ENCODE measurements at places on chromosomes 7 and 10. TPM values are rescaled to one million over a fixed set of nuclear protein-coding genes. Genes with fewer than 3 reads are reported as not detected.

Gene FAM24B
- not detected for total RNA-seq

Gene CCL24
- total RNA-seq, result not detected

DNA sequence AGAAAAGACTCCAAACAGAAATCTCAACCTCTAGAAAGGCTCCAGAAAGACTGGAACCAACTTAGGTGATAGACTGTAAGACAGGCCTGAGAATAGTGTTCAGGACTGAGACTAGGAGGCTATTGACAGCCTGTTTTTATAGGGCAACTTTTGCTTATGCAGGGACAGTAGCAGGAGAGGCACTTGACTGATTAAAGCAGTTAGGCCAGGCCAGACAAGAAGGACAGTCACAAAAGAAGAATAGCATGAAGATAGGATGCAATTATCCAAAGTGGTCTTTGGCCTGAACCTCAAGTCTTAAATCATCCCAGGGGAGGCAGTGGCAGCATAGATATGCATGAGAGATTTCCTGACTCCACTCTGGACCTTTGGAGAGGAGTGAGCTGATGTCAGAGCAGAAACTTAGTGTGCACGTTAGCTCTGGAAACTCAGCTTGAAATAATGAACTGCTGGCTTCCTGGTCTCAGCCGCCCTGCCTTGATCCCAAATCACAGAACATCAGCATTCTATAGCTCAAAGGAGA, 290.6 kb downstream of the SORCS3 start:
- H3K36me3 ChIP-seq, result no peaks in the 10 kb centered on the region
- no peak for DNase-seq
- H3K27me3 ChIP-seq, result no peaks in the 10 kb centered on the region
- H3K27ac ChIP-seq, result no peak overlapping the region

GRCh38 chr7:55400191-55400590, 35.1 kb downstream of the LANCL2 start:
- no peaks in the 10 kb centered on the region for H3K27me3 ChIP-seq
- H3K36me3 ChIP-seq, result peaks cover 4% of the 10 kb centered on the region
- no peak overlapping the region for H3K4me3 ChIP-seq
- H3K27ac ChIP-seq, result no peak overlapping the region

DNA sequence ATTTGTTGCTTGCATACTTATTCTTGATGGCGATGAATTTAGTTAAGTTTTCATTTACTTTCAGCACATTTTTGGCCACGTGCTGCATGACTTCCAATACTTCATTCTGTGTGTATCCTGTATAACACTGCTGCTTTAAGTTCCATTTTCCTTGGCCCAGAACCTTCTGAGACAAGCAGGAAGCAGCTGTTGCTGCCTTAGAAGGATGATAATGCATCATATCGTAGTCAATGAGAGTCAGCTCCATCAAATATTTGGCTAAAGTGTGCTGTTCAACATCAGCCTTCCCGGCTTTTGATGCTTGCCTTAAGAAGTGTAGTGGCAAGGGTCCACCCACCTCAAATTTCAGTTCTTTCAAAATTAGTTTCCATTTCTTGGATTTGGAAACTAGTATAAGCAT, 59.2 kb upstream of the GLCCI1 start:
- DNase-seq, result no peak
- H3K36me3 ChIP-seq, result no peaks in the 10 kb centered on the region
- no peak overlapping the region for H3K27ac ChIP-seq
- H3K4me3 ChIP-seq, result no peak overlapping the region
- H3K4me1 ChIP-seq, result no peaks in the 10 kb centered on the region
